ENCODE measurements at places on chromosomes 2 and 18.

DNA sequence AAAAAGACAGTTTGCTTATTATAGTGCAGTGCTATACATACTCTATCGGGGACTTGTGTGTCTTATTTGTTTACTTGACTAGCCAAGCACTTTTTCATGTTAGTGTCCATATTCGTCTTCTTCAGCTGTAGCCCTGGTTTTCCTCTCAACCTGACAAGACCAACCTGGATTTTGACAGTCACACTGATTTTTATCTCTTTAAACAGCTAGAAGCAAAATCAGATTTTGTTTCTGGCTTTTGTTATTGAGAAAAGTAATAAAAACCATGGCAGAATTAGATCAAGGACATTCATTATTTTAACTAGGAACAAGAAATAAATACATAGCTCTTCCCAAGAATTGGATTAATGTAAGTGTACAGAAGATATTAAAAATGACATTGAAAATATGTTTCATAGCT is 56.8 kb downstream of the SPATS2L start:
- DNase-seq: no peak

DNA sequence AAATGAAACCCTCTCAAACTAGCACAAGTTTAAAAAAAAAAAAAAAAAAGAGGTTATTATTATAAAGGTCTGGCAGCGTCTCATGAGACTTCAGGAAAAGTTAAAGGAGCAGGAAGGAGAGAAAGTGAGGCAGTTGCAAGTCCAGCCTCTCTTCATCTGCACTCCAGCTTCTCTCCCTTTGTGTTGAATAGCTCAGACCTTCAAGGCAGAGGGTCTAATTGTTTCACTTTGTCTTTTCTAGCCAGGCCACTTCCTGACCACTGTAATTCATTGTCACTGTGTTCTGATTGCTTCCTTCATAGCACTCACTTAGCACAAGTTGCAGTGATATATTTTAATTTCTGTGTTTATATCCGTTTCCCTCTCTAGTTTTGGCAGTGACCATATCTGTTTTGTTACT is 99.9 kb downstream of the SPATS2L start:
- DNase-seq: no peak

DNA sequence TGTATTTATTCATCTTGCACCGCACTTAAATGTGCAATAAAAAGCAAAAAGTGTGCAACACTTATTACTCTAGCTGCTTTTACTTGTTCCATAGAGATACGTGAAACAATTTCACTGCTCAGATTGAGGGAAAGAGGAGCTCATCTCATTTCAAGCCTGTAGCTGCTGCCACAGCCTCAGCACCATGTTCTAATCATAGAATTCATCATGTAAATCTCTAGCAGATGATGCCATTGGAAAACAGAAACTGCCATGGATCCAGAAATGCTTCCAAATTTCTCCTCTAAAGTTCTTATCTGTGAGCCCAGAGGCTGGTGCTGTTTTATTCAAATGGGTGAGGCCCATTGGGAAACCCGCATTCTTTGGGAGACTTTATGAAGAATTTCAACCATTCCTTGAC is 2.0 kb downstream of the CDC42EP3 start:
- DNase-seq: no peak

DNA sequence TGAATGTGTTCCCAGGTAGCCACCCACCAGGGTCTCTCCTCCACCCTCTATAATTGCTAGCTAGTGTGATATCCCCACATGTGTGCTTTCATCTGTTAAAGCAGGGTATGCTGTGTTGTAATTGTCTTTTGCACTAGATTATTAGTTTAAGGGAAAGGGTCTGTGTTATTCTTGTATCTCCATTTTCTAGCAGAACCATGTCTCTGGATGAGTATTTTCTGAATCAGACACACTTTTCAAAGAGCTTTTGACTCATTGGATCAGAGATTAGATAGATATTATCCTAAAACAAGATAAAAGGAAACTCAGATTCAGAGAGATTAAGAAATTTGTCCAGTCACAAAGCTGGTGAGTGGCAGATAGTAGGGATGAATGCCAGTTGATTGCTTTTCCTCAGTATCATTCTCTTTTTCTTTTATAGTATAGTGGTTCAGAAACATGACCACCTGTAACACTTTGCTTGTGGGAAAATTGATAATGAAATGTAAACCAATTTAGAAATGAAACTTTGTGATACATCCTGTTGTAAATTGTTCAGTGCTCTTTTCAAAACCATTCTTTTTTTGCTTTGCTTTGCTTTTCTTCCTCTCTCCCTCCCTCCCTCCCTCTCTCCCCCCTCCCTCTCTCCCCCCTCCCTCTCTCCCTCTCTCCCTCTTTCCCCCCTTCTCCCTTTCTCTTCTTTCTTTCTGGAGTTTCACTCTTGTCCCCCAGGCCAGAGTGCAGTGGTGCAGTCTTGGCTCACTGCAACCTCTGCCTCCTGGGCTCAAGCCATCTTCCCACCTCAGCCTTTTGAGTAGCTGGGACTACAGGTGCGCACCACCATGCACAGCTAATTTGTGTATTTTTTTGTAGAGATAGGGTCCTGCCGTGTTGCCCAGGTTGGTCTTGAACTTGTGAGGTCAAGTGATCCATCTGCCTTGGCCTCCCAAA is 7.4 kb downstream of the MIB1 start:
- DNase-seq: no peak

- no peak for DNase-seq
Measured at GRCh38 chr2:134408386-134408785, 154.5 kb downstream of the MGAT5 start.

GRCh38 chr2:218006741-218007140 is 3.9 kb upstream of the TNS1 start:
- DNase-seq: no peak

- DNase-seq: no peak
Measured at GRCh38 chr2:231887756-231888155, 38.4 kb downstream of the NPPC start.

DNA sequence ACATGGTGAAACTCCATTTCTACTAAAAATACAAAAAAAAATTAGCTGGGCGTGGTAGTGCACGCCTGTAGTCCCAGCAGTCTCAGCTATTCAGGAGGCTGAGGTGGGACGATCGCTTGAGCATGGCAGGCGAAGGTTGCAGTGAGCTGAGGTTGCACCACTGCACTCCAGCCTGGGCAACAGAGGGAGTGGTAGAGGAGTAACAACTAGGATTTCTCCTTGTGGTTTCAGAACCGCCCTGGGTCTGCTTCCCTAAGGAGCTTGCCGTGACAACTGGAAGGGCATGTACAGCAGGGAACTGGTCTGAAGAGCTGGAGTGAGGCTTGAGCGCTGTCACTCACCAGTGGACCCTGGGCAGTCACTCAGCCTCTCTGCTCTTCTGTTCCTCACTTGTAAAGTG is 29.1 kb downstream of the REEP1 start:
- no peak for DNase-seq

DNA sequence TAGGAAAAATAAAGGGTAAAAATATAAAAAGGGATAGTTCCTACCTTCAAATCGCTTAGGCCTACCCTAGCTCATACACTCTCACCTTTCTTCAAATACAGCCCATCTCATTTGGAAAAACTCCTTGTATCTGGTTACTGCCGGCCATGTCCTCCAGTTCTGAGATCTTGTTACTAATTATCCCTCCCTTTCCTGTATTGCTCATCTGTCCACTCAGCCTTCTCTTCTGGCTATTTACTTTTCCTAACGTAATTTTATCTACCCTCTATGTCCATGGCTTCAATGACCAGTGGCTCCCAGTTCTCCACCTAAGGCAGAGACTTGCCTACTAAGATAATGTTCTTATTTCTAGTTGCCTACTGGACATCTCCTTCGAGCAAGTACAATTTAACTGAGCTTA is 342.9 kb upstream of the ACVR2A start:
- DNase-seq: no peak

GRCh38 chr18:73446502-73446901 is 578.7 kb upstream of the NETO1 start:
- no peak for DNase-seq

- DNase-seq: peak; percentile 39
Measured at GRCh38 chr2:172438741-172439508, 11.5 kb downstream of the ITGA6 start.

- DNase-seq: no peak
Measured at GRCh38 chr2:203744091-203744490, 37.7 kb downstream of the CD28 start.

- DNase-seq: no peak
Measured at GRCh38 chr18:11027862-11028261, 121.5 kb downstream of the PIEZO2 start.

DNA sequence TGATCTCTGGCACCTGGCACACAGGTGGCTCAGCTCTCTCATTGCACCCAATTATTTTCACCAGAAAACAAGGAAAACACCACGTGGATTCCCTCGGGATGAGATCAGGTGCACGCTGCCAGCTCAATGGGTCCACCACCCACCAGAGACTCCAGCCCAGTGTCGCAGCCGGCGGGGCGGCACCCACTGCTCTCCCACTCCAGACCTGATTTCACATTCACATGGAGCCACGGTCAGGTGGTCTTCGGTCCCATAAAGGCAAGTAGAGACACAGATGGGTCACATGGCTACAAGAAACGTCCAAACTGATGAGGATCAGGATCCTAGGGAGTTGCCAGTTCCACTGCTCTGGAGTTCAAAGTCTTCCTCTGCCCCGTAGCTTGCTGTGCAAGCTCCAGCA is 217.6 kb downstream of the ANKRD30B start:
- DNase-seq: no peak

DNA sequence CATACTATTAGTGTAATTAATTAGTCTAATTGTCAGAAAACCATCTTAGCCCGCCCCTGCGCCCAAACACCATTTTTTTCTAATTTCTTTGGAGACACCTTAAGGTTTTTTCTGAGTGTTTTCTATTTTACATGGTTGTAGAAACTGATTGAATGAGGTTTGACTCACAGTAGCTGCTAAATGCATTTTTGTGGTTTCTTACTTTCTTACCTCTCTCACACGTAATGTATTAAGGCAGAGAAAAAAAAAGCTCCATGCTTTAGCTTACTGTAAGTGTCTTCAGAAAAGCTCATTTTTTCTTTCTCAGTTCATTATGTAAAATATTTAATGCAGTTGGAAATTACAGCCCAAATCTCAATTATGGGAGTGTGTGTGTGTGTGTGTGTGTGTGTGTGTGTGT is 548.5 kb upstream of the LRRTM4 start:
- DNase-seq: no peak

DNA sequence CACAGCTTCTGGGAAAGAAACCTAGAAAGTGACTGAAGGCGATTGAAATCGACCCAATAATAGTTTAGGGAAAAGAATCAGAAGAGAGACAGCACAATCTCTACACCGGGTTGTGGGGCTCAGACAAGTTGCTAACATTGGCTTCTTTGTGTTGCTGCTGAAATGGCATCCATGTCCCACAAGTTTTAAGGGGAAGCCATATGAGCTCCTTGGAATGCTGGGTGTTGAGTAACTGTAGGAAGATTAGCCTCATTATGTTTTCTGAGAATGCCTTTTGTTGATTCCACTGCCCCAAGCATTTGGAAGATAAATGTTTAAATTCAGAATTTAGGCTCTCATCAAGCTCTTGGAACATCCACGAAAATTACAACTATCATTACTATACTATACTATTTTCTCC is 73.4 kb upstream of the NEUROD1 start:
- DNase-seq: no peak

DNA sequence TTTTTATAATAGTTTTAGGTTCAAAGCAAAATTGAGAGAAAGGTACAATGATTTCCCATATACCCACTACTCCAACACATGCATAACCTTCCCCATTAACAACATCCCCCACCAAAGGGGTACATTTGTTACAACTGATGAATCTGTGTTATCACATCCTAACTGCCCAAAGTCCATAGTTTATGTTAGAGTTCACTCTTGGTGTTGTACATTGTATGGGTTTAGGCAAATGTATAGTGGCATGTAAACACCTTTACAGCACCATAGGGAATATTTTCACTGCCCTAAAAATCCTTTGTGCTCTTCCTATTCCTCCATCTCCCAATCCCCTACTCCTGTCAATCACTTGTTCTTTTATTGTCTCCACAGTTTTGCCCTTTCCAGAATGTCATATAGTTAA is 471.6 kb downstream of the CPS1 start:
- DNase-seq: no peak

GRCh38 chr2:42328148-42328833 is 32.7 kb downstream of the COX7A2L start:
- DNase-seq: peak; percentile 16

- no peak for DNase-seq
Measured at GRCh38 chr2:195649629-195650190, 7.3 kb upstream of the SLC39A10 start.

GRCh38 chr18:47999801-48000248 is 69.4 kb upstream of the SMAD2 start:
- no peak for DNase-seq

DNA sequence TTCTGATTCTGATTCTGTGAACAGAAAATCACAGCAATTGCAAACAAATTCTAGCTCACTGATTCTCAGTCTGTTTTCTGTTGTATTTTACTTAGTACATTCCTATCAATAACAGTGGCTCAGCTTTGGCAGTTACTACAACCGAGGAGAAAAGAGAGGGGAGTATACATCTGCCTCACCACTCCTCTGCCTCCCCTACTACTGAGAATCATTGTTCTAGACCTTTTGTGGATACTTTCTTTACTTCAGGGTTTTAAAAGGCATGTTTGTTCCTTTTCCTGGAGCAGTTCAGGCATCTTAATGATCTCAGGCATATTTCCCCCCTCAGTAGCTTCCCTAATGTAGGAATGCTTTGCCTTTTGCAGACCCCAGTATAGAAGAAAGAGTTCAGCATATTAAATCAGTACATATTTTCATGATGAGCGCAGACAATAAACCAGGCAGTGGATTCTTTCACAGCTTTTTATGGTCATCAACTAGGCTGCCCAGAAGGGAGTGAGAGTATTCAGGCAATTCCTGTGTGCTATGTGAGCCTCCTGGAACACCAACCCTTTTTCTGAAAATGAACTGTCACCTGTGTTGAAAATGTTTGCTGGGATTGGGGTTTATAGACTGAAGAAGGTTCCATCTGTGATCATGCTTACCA is 10.3 kb downstream of the STAMBP start:
- DNase-seq: no peak

DNA sequence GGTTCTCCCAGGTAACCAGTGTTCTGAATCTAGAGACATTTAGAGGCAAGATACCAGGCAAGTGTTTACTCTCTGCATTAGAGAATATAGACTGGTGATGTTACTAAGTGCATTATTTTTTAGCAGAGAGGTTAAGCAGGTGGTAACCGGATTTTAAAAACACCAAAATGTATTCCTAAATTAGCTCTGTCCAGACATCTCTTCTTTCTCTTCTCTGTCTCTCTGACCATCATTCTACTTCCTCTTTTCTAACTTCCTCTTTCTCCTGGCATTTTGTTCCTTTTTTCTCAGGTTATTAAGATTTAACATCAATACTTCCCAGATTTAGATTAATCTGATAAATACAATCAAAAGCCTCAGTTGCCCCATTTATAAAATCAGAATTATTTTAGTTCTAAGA is 31.7 kb upstream of the DYNC1I2 start:
- DNase-seq: no peak

Data from SK-N-MC (cell line).